ENCODE measurements at places on chromosomes 5 and 9.
A peak's percentile ranks its signal among the peaks of the same experiment; 100 is the strongest.

- DNase-seq, result no peak
Observed at GRCh38 chr5:134345996-134346395, 21.0 kb downstream of the CDKL3 start.

DNA sequence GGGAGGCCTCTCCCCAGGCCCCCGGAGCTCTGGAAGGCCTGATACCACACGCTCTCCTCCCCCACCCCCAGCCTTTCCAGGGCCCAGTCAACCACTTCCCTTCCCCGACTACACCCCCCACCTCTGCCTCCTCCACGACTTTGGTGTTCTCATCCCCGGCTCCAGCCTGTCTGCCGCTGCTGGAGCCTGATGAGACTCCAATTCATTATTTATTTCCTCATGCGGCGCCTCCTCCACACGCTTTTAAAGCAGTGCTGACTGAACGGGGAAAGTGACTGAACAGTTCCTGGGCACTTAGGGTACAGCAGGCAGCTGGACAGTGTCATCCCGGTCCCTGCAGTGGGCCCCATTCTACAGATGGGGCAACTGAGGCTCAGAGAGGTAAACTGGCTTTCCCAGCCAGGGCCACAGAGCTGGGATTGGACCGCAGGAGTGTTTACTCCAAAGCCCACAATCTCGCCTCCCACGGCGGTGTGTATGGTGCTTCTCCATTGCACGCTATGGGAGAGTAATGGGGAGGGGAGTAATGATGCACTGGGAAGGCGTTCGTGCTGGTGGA is 15.9 kb upstream of the RPL26L1 start:
- no peak for DNase-seq

DNA sequence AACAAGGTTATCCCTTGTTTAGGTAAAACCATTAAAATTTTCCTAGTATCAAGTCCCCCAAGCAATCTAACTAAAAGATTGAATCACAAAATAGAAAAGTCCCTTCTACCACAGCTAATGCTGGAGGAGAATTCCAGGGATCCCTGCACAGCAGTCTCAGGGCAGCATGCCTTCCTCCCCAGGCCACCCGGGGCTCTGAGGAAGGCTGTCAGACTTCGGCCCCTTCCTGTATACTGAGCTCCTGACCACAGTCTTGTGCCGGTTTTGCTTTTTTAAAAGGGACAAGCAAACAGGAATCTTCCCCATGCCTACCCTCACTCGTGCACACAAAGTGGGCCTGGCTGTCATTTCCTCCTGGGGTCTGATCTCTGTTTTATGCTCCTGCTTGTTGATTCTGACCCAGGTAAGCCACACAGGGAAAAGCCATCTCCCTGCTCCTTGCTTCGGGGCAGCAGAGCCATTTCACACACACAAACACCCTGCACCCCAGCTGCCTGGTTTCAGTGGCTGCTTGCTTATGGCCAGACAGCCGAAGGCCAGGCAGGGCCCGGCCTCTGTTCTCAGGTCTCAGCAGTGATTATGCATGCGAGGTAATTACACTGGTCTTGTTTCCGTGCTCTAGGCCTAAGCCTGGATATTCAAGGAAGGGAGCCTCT is 211.9 kb downstream of the NXNL2 start:
- DNase-seq, result no peak

- no peak for DNase-seq
Observed at GRCh38 chr5:115623658-115624057, 2.2 kb downstream of the TMED7 start.

DNA sequence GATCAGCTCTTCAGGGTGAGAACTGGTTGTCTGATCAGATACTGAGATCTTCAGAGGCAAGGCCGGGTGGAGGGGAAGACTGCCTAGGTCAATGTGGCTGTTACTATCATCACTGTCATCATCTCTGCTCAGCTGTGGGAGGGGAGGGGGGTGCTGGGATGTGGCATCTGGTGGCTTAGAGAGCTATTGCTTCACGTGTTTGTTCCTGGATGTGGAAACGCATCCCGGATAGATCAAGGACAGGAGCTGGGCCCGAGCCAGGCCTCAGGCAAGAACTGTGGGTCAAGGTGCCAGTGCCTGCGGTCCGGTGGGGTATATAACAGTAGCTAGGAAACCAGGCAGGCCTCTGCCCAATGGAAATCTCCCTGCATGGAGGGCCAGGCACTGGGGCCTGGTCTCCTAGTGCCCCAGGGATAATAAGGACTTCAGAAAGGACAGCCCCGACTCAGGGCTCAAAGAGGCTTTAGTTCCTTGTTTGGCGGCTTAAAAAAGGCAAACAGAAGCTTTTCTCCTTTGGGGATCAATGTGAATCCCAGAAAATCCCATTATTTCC is 30.3 kb upstream of the TIFAB start:
- no peak for DNase-seq

DNA sequence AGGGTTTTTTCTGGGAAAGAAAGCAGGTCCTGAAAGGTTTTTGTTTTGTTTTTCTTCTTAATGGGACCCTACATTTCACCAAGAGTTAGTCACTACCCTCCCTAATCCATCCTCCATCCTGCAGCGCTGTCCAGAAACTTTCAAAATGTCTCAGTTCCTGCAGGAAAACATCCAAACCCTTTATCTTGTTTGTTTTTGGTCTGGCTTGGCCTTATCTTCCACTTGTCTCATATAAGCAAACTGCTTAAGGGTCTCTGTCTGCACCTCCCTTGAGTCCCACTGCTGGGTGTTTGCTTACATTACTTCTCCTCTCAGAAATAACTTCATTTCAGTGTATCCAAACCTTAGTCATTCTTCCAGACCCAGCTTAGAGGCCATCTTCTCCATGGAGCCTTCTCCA is 11.0 kb upstream of the TRAF1 start:
- DNase-seq, result no peak

DNA sequence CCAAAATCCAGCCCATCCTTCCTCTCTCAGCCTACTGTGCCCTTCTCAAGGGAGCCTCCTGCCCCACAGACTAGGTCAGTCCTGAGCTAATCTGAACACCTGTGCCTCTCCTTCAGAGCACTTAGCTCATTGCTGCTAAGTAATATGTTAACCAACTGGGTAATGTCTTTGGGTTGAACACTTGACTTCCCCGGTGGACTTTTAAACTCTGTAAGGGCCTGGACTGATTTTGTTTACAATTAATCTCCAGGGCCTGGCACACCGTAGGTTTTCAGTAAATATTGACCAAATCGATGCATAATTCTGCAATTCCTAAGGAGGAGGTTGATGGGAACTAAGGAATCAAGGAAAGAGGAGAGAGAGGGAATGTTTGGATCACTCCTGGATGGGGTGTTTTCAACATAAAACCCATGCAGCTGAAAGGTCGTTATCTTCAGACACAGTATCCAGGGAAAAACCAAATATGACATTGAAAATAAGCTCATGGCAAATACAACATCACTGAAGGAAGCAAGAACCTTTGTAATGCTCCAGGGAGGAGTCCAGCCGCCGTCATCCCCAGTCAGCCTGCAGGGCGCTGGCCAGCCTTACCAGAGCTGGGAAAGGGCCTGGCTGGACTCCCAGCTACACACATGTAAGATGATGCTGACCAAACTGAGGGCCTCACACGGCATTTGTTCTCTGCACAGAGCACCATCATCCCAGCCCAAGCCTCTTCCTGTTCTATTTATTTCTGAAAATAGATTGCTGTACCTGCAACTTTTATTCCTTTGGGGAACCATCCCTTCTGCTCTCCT is 166.3 kb downstream of the C5orf15 start:
- DNase-seq, result no peak

- DNase-seq, result no peak
Observed at GRCh38 chr5:36494841-36495601, 111.4 kb upstream of the SLC1A3 start.

DNA sequence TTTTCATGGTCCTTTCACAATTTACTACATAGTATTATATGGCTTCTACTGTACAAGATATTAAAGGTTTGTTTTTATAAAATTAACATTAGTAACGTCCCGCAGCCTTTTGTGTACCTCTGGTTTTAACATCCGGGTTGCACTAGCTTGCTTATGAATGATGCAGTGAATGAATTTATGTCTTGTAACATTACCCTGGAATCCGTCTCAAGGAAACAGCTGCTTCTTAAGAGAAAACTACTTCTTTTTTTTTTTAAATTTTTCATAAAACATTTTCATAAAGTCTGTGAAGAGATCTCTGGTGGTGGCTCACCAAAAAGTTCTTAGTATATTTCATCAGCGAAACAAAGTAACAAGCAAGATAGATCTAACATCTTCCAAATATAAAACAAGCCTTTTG is 23.6 kb downstream of the MARCHF3 start:
- no peak for DNase-seq

DNA sequence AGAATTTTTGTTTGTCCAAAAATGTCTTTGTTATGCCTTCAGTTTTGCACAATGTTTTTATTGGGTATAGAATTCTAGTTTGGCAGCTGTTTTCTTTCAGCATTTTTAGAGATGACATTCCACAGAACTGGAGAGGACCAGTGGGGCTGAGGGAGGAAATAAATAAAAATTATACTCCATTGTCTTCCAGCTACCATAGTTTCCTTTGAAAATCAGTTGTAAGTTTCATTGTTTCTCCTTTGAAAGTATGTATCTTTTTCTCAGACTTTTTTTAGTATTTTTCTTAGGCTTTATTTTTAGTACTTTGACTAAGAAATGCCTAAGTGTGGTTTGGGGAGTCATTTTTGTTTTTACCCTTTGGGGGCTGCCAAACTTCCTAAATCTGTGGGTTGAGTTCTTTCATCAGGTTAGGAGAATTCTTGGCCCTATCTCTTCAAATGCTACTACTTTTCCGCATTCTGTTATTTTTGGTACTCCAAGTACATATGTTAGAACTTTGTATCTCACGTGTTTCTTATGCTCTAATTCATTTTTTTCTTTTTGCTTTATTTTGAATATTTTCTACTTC is 15.2 kb upstream of the FBLL1 start:
- no peak for DNase-seq

DNA sequence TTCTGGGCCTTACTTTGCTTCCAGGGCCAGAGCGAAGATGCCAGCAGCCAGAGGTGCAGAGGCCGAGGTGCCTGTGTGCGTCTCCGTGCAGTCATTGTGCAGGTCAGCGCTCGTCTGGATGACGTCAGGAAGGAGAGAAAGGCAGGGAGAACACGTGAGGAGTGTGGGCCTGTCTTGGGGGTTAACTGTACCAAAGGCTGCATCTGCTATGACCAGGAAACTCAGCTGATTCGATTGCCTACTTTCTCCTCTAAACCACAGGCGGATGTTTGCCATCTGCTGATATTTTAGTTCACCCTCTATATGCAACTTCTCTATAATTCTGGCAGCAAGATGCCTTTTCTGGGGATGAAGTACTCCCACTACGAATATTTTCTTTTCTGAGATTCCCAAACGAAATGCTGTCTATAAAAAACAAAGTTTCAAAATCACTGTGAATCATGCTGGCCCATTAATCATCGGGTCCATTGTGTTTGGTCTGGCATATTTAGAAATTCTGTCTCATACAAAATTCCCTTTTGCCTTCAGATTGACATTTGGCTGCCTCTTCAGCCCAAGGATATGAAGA is 24.8 kb downstream of the PCSK1 start:
- no peak for DNase-seq

- DNase-seq, result no peak
Observed at GRCh38 chr9:13205824-13206223, 73.7 kb downstream of the MPDZ start.

DNA sequence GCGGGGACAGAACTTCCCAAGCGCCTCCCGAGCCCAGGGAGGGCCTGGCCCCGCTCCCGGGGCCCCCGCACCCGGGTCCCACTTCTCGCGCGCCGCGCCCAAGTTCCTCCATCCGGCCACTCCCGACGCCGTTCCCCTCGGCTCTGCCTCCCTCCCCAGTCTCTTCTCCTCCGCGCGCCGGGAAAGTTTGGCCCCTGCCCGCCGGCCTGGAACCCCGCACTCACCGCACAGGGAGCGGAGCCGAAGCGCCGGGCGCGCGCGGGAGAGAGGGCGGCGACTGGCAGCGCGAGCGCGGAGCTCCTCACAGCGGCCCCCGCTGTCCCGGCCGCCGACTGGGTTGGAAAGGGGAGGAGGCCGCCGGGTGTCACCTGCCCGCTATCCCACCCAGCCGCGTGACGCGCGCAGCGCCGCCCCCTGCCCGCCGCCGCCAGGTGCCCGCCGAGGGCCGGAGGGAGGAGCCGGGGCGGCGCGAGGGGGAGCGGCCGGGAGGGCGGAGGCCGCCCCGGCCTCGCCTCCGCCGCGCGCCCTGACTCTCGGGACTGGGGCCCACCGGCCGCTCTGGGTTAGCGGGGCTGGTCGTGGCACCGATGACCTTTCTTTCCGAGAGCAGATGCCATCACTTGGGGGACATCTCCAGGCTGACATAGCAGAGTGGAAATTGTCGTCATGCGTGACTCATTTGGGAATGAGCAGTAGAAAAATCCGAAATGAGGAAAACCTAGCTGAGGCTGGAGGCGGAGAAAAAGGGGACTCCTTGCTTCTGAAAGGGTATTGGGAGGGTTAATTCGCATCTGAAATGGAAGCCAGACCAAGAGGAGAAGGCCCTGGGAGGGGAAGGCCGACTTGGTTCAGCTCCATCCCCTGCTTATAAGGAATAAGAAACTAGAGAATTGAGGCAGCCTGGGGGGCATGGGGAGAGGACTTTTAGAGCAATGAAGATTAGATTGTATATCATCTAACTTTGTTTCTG is at the start of gene ELOVL7:
Gene ELOVL7, minus strand, starts transcription at position 334 of the 970 bp plus-strand sequence. CDS start 56,872 bp downstream, outside the sequence.
- DNase-seq, result peak; percentile 75

- DNase-seq, result peak; percentile 52
Observed at GRCh38 chr9:96655198-96655851, at the start of gene PRXL2C. PRXL2C (minus strand) TSS chr9:96655317; CDS start chr9:96655281, 36 bp downstream.

DNA sequence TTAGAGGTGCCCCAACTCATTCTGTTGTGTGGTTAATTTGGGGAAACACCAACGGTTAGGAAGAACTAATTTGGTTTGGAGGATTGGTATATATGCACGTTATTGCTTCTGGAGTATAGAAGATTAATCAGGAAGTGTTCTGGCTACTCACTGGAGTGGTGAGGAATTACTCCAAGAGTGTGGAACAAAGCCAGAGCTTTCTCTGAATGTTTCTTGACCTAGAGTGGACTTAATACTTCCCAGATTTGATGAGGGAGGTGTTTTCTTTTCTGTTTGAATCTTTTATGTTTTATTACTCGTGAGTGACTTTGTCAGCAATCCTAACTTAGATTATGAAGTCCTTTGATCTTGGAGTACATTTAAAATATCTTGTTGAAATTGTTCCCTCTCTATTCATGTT is 163.7 kb downstream of the MAN2A1 start:
- DNase-seq, result no peak

DNA sequence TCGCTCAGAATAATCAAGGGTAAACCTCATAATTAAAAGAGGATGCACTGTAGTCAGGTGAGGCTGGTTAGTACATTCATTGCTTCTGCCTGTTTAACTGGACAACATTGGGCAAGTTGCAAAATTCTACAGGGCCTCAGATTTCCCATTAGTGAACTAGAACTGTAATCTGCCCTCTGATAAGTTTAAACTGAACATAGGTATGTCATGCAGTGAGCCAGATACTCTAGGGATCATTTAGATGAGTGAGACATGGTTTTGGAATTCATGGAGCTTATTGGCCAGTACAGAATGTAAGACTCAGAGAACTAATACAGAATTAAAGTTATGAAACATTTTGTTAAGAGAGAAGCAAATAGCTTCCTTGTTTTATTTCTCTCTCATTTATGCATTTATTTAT is 35.9 kb downstream of the RNF44 start:
- no peak for DNase-seq

All from caudate nucleus (tissue), 63 donors.